ENCODE measurements at places on chromosomes 11 and 22.

DNA sequence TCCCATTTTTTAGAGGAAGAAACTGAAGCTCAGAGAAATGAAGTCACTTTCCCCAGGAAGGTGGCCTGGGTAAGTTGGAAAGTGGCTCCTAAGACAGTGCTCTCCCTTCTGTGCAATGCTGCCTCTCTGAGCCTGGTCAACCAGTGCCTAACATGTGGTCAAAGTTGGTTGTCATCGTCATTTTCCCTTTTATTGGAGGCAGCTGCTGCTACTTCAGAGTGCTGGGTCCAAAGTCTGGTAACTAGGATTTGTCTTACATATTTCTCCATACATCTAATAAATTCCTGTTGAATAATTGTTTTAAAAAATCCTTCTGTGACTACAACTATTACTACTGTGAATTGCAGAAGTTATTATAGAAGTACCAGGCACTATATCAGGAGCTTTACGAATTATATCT is 48.1 kb downstream of the TECTA start:
- DNase-seq = no peak

DNA sequence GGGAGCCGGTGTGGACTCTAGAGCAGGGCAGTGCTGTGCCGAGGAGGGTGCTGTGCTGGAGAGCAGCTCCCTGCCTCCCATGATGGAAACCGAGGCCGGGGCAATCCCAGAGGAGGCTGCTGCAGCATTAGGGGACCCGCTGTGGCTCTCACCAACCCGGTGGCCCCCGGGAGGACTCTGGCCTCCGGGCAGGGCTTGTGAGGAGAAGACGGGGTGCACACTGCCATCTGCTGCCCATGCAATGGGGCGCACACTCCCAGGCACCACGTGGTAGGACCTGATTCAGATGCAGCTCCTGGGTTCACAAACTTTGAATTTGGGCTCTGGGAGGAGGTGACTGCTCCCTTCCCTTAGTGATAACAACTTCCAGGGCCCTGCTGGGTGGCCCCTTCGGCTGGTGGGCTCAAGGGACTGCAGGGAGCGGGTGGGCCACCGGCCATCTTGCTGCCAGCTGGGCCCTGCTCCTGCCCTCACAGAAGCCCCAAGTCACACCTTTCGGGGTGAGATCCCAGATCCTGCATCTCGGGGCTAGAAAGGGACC is 93.8 kb upstream of the FGF3 start:
- DNase-seq = no peak

DNA sequence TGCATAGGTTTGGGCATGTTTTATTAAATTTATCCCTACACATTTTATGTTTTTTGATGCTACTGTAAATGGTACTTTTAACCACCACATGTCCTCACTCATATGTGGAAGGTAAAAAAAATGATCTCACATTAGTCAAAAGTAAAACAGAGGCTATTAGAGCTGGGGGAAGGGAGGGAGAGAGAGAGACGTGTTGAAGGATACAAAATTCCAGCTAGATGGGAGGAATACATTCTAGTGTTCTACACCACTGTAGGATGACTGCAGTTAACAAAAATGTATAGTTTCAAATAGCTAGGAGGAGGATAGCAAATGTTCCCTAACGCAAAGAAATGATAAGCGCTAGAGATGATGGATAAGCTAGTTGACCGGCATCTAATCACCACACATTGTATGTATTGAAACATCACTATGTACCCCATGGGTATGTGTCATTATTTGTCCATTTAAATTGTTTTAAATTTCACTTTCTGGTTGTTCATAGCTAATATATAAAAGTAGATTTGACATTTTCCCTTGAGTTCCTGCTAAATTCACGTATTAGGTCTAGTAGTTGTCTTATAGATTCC is 9.9 kb upstream of the GNB1L start:
- DNase-seq = no peak

DNA sequence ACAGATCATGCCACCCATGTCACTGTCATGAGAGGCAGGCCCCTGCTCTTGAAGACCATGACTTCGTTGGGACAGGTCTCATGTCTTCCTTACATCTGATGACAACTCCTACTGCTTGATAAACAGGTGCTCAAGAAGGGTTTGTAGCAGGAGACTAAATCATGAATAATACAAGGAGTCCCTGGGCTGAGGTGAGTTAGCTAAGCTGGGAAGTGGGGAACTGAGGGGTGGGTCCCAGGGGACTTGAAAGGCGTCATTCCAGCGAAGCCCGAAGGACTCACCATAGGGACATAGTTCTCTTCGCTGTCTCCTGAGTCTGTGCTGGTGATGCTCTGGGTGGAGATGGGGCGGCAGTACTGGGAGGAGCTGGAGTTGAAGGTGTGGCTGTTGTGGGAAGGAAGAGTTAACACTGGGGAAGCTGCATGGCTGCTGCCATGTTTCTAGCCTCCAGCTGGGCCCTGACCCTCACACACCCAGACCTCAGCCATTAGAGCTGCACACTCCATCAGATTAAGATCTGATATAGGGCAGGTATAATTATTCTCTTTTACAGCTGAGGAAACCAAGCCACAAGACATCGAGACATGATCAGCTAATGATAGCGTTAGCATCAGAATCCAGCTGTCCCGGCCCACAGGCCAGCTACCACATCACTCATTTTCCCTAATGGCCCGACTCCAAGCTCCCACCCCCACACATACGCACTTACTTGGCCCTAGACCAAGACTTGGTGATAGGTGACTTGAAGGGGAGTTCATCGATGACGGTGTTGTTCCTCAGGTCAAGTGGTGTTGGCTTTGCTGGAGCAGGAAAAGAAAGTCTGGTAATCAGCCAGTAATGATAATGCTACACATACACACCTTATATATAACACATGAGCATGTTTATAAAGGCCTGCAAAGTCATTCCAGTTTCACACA is 32.9 kb downstream of the USP35 start:
- DNase-seq = no peak

DNA sequence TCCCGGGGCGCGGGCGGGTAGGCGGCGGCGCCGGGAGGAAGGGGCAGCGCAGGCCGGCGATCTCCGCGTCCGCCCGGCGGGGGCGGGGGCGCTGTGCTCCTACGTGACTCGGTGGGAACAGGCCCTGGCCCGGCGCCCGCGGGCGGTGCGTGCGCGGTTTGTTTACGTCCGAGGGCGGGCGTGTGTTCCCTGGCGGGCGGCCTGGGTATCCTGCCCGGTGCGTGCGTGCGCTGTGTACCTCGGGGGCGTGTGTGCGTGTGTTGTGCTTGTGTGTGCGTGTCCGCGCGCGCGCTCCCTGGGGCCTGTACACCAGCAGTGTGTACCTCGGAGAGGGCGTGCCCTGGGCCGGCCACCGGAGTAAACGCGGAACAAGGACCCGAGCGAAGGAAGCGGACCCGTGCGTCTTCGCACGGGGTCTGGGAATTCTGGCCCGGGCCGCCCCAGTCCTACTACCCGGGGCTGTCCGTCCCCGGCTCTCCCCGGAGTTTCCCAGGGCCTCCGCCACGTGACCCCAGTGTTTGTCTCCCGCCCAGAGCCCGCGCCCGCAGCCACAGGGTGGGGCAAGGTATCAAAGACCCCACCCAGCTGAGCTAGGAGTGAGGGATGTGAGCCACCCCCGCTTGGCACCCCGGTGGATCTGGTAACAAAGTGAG is 769 bp downstream of the MAFF start:
- peak; percentile 47 for DNase-seq

DNA sequence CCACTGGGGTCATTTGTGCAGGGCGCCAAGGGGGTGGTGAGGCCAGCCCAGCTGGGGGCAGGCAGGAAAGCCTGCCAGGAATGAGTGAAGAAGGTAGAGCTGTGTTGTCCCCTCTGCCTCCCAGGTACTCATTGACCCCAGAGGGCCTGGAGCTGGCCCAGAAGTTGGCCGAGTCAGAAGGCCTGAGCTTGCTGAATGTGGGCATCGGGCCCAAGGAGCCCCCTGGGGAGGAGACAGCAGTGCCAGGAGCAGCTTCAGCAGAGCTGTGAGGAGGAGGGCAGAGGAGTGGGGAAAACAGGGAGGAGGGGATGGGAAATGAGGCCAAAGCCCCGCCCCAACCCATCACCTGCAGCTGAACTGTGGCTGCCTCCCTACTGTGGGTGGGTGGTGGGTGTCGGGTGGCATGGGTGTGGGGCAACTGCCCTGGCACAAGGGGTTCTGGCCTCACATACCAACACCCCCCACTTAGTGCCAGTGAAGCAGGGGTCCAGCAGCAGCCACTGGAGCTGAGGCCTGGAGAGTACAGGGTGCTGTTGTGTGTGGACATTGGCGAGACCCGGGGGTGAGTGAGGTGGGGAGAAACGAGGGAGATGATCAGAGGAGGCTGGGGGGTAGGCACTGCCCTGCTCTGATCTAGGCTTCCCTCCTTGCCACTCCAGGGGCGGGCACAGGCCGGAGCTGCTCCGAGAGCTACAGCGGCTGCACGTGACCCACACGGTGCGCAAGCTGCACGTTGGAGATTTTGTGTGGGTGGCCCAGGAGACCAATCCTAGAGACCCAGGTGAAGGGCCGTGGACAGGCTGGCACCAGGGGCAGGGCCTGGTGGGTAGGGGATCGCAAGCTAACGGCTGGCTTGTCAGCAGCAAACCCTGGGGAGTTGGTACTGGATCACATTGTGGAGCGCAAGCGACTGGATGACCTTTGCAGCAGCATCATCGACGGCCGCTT is 3.0 kb downstream of the MUS81 start:
- no peak for DNase-seq

DNA sequence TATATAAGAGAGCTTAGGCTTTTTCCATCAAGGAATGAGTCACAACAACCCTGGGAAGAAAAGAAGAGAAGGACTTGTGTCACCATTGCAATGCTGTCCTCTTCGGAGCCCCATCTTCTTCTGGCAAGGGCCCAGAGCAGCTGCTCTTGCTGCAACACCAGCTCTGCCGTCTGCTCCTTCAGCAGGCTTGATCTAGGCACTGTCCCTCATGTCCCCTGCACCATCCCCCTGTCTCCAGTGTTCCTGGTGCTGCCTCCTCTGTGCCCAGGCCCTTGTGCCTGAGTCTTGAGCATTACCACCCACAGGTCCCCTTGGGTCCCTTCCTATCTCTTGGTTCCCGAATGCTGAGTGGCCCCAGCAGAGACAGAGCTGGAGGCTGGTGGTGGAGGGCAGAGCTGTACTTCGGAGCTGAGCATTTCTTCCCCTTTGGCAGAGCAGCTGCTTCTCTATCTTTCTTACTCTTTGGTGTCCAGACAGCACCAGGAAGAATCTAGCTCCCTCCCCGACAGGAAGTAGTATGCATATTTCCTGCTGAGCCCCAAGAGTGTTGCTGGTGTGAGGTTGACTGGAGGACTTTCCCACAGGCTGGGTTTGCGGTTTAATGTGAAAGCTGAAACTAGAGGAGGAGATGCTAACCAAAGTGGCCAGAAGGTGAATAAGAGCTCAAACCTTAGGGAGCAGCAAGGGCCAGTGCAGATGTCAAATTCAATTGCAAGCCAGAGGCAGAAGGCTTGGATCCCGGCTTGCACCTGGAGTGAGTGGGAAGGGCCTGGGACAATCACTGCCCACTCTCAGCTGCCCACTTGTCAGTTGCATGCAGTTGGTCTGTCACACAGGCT is 27.8 kb downstream of the WEE1 start:
- DNase-seq = no peak

DNA sequence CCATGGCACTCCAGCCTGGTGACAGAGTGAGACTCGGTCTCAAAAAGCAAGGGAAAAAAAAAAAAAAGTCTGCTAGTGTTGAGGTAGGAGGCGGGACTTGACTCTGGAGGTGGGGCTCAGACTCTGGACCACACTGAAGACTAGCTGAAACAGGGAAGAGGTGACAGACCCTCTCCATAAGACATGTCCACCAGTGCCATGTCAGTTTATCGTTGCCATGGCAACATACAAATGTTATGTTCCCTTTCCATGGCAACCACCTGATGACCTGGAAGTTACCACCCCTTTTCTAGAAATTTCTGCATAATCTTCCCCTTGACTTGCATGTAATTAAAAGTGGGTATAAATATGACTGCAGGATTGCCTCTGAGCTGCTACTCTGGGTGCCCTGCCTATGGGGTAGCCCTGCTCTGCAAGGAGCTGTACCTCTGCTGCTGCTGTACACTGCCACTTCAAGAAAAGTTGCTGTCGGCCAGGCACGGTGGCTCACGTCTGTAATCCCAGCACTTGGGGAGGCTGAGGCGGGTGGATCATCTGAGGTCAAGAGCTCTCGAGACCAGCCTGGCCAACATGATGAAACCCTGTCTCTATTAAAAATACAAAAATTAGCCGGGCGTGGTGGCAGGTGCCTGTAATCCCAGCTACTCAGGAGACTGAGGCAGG is 55.1 kb downstream of the KIAA1671 start:
- no peak for DNase-seq

- DNase-seq = no peak
These were observed 1.5 kb downstream of the OR51B4 start for GRCh38 chr11:5300251-5300650.

GRCh38 chr22:50238755-50239154 is 6.1 kb downstream of the TUBGCP6 start:
- DNase-seq = no peak

GRCh38 chr22:40345815-40346184 is 500 bp upstream of the ADSL start:
- DNase-seq = peak; percentile 62

DNA sequence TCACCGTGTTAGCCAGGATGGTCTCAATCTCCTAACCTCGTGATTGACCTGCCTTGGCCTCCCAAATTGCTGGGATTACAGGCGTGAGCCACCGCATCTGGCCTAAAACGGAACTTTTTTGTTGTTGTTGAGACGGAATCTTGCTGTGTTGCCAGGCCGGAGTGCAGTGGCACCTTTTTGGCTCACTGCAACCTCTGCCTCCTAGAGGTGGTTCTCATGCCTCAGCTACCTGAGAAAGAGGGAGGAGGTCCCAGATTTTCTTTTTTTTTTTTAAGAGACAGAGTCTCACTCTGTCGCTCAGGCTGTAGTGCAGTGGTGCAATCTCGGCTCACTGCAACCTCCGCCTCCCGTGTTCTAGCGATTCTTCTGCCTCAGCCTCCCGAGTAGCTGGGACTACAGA is 7.9 kb upstream of the MCHR1 start:
- no peak for DNase-seq

GRCh38 chr11:66912361-66912760 is 45.8 kb downstream of the PC start:
- no peak for DNase-seq

GRCh38 chr11:90243534-90243933 is 20.7 kb upstream of the CHORDC1 start:
- DNase-seq = no peak

DNA sequence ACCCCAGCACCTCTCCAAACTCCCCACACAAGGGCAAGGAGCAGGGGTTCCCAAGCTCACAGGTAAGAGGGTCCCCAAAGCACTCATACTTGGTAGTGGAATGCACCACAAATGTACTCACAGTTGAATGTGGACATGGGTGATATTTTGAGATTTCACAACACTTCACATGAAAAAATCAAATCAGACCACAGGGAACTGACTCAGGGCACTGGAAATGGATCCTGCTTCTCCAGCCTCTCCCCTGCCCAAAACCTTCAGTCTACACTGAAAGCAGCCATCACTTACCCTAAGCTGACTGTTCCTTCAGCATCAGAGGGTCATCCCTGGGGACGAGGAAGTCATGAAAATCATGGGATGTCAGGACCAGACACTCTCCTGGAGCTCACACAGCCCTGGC is 40.2 kb downstream of the SCGB1A1 start:
- no peak for DNase-seq
